Endodermal cell (in vitro differentiated cells): ENCODE measurements at places on chromosomes 7 and 10. TPM values are rescaled to one million over a fixed set of nuclear protein-coding genes. Genes with fewer than 3 reads are reported as not detected.
A peak's percentile ranks its signal among the peaks of the same experiment; 100 is the strongest.

The GRM3 gene
- total RNA-seq: 0.16 to 0.91 TPM (median 0.29 TPM) in 3 replicates

The CALML5 gene
- total RNA-seq: not detected in 2 replicates

The PAPOLB gene
- total RNA-seq: 0.90 and 1.8 TPM in 2 replicates

The NXPH1 gene
- total RNA-seq: 0.24 TPM in 1 of 2 replicates, not detected in the other

The ZNF488 gene
- 1.2 and 2.5 TPM in 2 replicates for total RNA-seq

The CFAP43 gene
- total RNA-seq: 2.9 to 4.1 TPM (median 3.8 TPM) in 3 replicates

The GPR26 gene
- total RNA-seq: not detected in 3 replicates

- DNase-seq: no peak
Observed at GRCh38 chr7:74561898-74562613, 95.5 kb upstream of the GTF2I start.

DNA sequence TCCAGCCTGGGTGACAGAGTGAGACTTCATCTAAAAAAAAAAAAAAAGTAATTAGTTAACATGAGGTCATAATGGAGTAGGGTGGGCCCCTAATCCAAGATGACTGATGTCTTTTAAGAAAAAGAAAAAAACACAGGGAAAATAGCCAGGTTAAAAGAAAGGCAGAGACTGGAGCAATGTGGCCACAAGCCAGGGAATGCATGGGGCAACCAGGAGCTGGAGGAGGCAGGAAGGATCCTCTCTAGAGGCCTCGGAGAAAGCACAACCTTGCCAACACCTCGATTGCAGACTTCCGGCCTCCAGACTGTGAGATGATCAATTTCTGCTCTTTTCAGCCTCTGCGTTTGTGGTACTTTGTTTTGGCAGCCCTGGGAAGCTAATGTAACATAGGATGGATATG is 121.5 kb downstream of the ITIH5 start:
- DNase-seq: no peak

- no peak for DNase-seq
Observed at GRCh38 chr7:128353189-128353588, 8.3 kb downstream of the PRRT4 start.

DNA sequence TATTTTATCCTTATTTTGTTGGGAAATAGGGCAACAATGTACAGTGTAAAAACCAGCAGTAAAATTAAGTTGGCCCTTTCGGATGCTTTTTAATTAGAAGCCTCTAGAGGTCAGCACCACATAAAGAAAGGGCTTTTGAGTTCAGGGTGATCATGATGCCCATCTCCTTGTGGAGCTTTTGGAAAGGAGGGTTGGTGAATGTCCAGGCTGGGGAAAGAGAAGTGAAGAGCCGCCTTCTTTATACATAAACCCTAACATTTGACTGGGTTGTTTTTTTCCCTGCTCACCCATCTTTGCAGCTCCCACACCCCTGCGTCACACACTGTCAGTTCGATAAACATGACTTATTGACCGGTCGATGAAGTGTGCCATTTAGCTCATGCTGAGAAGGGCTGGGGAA is 29.8 kb downstream of the MTURN start:
- no peak for DNase-seq

GRCh38 chr10:63267414-63268148 is 134.5 kb downstream of the NRBF2 start:
- peak; percentile 64 for DNase-seq

DNA sequence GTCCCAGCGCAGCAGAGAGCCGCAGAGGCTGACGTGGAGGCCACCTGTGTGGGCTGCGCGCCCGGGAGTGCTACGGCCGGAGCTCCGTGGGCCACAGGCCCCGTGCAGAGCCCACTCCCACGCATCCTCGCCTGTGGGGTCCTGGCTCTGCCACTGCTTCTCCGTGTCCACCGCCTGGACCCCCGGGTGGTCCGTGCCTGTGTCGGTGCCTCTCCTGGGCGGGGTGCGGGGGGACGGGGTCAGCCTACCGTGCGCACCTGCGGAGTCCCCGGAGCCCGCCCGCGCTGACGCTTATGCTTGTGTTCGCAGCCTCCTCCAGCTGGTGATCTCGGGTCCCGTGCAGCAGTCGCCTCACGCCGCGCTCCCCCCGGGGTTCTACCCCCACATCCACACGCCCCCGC is 7.8 kb upstream of the ZNF853 start:
- no peak for DNase-seq

DNA sequence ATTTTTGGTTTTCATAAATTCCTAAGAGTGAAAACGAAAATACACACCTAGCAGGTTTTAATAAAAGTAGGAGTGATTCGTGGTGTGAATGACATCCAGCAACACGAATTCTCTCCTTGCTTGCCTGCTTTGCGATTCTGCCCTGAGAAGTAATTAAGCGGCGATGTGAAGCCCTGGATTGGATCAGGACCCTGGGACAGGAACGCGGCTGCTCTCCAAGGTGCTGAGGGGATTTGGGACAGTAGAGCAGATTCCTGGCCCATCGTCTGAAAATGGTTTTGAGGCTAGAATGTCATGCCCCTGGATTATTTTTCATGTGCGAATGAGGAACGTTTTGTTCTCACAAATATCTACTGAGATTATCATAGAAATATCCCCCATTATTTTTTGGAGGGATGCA is 7.8 kb downstream of the NPS start:
- peak; percentile 93 for DNase-seq

DNA sequence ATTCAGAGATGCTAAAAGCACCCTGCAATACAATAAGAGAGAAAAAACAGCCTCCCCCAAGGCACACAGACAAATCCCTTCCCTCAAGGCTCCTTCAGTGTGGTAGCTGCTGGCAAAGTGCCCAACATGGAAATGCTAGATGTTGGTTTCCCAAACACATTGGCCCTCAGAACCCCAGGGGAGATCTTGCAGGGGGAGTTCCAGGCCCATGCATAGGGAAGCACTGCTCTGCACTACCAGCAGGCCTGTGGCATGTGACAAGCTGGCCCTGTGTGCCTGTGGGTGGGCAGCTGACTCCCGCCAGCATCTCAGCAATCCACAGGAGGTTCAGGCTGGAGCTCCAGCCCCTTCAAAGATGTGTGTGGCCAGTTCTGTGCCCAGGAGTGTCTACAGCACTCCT is 16.8 kb upstream of the CSGALNACT2 start:
- DNase-seq: no peak
